Fibroblast of lung (primary cell): ENCODE measurements at places on chromosomes 5 and 9. TPM values are rescaled to one million over a fixed set of nuclear protein-coding genes. Genes with fewer than 3 reads are reported as not detected.

The PHYHD1 gene
- polyA plus RNA-seq, result 9.8 and 17.7 TPM in 2 replicates

The GPR21 gene
- 1.2 TPM in 1 of 2 replicates, not detected in the other for polyA plus RNA-seq

The SPATA31E1 gene
- 0.01 TPM in 1 of 2 replicates, not detected in the other for polyA plus RNA-seq

- no peak for DNase-seq
Measured at GRCh38 chr9:129252937-129253802, 75.1 kb upstream of the IER5L start.
